ENCODE measurements at places on chromosomes 3 and 15.

- no peak for DNase-seq
Measured at GRCh38 chr3:57009367-57009766, 51.1 kb upstream of the SPATA12 start.

DNA sequence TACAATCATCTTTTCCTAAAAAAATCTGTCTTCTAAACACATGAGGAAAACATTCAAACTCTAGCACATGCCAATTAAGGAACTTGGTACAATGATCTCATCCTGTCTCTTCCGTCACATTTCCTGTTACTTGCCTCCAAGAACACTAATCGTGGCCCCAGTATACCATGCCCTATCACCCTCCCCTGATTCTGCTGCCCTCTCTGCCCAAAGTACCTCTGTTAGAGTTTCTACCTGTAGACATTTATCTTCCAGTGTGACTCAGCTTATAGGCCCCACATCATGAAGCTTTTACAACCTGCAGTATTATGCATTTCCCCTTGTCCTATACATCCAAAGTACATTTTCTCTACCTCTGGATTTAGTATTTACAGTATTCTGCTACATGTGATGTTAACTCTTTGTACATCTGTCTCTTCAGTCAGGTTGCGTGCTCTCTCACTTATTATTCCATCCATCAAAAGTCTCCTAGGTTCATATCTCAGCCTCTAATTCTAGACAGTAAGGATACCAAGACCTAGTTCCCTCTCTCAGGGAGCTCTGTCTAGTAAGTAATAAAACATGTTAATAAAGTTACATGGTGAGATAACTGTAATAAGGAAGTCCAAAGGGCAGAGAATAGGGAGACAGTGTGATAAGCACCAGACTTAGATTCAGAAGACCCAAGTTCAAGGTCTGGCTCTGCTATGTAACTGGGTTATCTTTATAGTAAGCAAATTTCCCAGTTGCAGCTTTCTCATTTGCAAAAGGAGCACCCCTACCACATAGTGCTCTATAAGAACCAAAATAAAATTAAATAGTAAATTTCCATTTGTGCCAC lies 8.9 kb upstream of the SEMA6D start:
- DNase-seq: peak; percentile 49

DNA sequence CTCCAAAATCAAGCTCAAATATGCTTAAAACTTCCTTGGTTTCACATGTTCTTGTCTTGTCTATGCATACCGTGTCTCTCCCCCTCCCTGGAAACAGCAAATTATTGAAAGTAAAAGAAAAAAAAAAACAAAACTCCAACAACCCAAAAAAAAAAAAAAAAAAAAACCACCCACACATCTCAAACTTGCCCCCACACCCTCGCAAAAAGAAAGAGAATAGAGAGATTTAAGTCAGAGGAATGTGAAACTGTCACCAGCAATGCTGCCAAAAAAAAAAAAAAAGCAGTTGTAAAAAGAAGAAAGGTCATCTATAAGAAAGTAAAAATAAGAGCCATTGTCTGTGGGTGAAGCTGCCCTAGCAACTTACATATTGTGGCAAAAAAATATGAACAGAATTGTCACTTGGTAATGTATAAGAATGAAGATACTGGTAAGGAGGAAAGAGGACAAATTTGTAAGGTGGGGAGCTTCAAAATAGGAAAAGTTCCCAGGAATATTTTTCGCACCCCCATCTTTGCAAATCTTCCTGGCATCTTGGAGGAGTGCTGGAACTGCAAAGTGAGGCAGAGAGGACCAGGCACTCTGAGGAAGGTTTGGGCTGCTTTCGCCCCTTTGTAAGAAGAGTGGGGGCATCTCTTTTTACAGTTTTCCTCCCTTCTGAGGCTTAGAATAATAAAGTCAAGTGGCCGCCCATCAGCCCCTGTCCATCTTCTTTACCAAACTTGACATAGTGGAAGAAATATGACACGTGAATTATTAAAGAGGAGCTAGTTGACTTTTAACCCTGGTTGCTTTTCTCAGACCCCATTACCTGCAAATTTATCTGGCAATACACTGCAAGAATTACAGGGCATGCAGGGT lies 81.8 kb downstream of the NR2F2 start:
- DNase-seq: no peak

- DNase-seq: no peak
Measured at GRCh38 chr15:68224546-68225250, 4.8 kb downstream of the CLN6 start.

- DNase-seq: no peak
Measured at GRCh38 chr3:186152361-186152798, 43.5 kb upstream of the ETV5 start.

DNA sequence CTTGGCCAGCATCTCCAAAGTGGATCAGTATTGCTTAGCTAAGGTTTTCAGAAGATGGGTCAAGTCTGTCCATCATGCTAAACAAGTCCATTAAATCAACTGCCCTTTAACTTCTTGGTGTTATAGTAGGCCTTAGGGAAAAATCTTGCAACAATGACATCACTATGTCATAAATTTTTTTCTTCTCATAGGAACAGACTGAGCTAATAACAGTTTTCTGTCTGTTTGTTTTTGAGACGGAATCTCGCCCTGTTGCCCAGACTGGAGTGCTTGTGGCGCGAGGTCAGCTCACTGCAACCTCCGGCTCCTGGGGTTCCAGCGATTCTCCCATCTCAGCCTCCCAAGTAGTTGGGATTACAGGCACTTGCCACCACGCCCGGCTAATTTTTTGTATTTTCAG lies 94.2 kb downstream of the EFL1 start:
- no peak for DNase-seq

DNA sequence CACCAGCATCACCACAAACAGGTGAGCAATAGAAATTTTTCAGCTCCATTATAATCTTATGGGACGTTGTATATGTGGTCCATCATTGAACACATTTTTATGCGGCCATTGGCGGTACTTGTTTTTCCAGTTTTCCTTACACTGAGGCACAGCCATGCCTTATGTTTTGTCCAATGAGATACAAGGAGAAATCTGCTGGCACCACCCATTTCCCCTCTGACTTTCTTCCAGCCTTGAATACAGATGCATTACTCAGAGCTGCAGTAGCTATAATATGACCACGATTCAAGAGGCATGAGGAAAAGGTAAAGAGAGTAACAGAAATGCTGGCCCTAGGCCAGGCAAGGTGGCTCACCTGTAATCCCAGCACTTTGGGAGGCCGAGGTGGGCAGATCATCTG lies 9.0 kb upstream of the PIK3R4 start:
- no peak for DNase-seq

- DNase-seq: peak; percentile 71
Measured at GRCh38 chr3:171841620-171842000, 1.5 kb upstream of the TMEM212 start.

DNA sequence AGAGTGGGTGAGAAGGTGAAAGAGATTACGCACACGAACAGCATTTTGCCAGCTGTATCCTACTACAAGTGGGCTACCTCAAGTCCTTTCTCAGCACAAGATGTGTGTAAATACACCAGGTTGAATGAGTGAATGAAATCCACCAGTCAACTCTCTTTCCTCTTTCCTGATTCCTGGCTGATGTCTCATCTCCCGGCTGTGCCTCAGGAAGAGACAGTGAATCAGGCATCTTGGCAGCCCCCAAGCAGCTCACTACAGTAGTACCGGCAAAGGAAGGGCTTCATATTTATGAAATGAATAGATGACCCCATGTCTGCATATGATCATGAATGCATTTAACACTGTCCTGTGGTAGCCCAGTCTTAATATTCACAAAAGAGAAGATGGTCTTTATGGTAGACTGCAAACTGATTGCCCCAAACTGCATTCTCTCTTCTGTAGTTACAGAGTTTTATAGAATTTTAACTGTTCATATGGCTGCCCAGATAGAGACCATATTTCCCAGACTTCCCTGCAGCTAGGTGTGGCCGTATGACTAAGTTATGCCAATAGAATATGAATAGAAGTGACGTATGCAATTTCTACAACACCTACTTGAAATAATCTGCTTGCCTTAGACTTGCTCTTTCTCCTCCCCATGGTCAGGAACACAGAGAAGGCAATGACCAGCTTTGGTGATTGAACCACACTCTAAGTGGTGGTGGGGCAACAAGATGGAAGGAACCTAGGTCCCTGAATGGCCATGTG lies 22.7 kb downstream of the MGLL start:
- peak; percentile 92 for DNase-seq

DNA sequence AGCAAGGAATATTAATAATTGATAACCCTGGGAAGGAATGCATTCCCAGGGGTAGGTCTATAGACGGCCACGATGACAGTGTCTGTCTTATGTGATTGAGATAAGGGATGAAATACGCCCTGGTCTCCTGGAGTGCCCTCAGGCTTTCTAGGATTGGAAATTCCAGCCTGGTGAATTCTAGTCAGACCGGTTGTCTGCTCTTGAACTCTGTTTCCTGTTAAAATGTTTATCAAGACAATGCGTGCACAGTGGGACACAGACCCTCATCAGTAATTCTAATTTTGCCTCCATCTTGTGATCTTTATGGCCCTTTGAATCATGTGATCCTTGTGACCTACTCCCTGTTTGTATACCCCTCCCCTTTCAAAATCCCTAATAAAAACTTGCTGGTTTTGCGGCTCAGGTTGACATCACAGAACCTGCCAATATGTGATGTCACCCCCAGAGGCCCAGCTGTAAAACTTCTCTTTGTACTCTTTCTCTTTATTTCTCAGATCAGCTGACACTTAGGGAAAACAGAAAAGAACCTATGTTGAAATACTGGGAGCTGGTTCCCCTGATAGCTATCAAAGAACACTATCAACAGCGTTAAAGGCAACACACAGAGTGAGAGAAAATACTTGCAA lies 183.3 kb downstream of the PDE8A start:
- DNase-seq: peak; percentile 67

- no peak for DNase-seq
Measured at GRCh38 chr3:127385540-127385870, 97.7 kb upstream of the PRR20G start.

DNA sequence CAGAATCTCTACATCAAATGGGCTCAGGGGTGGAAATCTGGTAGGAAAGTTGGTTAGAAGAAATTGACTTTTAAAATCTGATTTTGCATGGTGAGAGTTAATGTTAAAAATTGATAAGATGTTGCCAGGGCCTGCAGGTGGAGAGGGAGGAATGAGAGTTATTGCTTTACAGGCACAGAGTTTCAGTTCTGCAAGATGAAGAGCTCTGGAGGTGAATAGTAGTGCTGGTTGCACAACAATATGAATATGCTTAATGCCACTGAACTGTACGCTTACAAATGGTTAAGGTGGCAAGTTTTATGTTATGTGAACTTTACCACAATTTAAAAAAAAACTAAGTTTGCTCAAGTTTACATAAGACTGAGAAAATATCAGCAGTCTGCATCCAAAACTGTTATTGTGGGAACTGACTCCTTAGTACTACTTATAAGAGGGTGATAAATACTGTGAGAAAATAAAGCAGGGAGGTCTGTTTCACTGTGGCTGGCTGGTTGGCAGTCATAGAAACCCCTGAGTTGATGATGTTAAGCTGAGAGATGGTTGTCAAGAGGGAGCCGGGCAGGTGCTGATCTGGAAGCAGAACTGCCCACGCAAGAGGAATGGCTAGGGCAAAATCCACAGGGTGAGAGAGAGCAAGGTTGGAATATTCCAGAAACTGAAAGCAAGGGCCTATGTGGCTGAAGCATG lies 144.9 kb downstream of the EDEM1 start:
- DNase-seq: no peak

GRCh38 chr15:67180514-67181191 lies 73.8 kb downstream of the AAGAB start:
- no peak for DNase-seq

- DNase-seq: no peak
Measured at GRCh38 chr3:112776836-112777235, 69.8 kb downstream of the CD200R1L start.

DNA sequence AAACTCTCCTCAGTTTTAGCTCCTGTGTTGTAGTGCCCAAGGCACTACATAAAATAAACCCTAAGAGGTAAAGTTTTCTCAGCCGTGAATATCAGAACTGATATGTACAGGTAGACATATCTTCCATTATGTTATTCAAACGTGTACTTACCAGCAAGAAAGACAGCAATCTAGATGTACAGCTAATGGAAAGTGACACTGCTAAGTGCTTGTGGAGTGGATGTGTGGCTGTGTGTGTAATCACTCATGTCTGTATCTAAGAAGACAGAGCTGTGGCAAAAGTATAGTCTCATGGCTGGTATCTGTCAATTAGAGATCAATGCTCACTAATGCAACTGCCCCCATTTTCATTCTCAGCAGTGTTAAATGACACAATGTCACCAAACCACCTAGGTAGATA lies 101.3 kb downstream of the FMN1 start:
- DNase-seq: no peak

DNA sequence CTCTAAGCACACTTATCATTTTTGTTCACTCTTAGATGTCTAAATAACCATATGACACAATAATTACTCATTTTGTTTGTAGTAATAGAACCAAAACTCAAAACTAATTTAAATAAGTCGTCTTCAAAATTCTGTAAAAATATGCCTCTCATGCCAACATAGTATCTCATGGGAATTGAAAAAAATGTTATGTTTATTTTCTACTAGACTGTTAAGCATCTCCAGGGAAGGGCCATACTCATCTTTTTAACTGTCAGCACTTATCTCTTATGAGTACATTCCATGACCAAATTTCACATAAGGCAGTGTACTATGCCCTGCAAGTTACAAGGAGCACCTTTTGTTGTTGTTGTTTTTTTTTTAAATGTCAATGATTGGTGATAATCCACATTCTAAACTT lies 18.3 kb upstream of the USF3 start:
- no peak for DNase-seq

GRCh38 chr3:179902061-179902460 lies 134.7 kb downstream of the PEX5L start:
- no peak for DNase-seq

DNA sequence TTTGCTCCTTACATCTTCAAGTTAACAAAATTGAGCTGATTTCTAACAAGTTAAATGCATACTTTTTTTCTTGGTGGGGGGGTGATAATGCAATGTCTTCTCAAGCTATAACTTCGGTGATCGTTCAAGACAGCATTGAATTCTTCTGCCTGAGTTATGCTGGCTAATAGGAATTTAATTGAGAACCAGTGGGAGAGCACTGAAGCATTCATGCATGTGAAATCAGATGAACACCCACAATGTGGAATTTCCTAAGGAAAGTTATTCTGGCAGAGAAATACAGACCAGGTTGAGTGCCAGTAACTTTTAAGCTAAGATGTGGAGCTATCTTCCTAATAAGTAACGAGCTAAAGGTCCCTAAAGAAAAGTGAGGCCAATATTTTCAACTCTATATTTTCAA lies 3.0 kb downstream of the SPATA16 start:
- DNase-seq: no peak

- no peak for DNase-seq
Measured at GRCh38 chr15:89829616-89830440, 15.2 kb upstream of the ANPEP start.

GRCh38 chr15:91853511-91853947 lies at the start of gene SLCO3A1:
Gene SLCO3A1 (plus strand): TSS chr15:91853708.
- no peak for DNase-seq

Data from dermis blood vessel endothelial cell (primary cell).